ENCODE measurements at places on chromosomes 16 and 17. TPM values are rescaled to one million over a fixed set of nuclear protein-coding genes. Genes with fewer than 3 reads are reported as not detected.
A peak's percentile ranks its signal among the peaks of the same experiment; 100 is the strongest.

- peaks cover 32% of the 10 kb centered on the region for H3K4me1 ChIP-seq
- no peak overlapping the region for H3K4me3 ChIP-seq
- no peak for DNase-seq
These were observed 43.4 kb downstream of the CYTH1 start for GRCh38 chr17:78738698-78739097.

DNA sequence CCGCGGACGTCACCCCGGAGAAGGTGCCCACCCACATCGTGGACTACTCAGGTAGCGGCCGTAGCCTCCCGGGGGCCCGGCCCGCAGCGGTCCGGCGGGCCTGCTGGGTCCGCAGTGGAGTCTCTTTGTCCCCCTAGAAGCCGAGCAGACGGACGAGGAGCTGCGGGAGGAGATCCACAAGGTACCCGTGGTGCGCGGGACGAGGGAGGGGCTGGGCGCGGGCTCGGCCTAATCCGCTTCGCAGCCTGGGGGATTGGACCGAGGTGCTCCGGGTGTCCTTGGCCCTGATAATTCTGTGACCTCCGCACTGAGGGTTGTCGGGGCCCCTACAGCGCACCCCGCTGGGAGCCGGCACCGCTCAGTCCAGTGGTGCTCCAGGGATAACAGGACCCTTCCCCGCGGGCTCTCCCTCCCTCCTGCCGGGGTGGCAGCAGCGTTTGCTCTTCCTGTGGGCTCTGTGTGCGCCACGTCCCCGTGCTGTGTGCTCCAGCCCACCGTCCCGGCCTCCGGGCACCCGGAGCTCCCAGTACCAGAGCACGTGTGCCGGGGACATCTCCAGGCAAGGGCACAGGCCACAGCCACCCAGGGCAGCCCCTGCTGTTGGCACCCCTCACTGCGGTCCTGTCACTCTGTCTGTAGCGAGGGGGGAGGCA lies 713 bp downstream of the RHOT2 start:
- H3K4me1 ChIP-seq = no peaks in the 10 kb centered on the region
- H3K27me3 ChIP-seq = no peaks in the 10 kb centered on the region
- H3K27ac ChIP-seq = no peak overlapping the region
- peaks cover 51% of the 10 kb centered on the region for H3K36me3 ChIP-seq
- H3K4me3 ChIP-seq = peak overlapping the region; percentile 87

- no peak overlapping the region for H3K27ac ChIP-seq
- no peaks in the 10 kb centered on the region for H3K36me3 ChIP-seq
- no peaks in the 10 kb centered on the region for H3K4me1 ChIP-seq
- no peaks in the 10 kb centered on the region for H3K27me3 ChIP-seq
These were observed 17.6 kb downstream of the FBF1 start for GRCh38 chr17:75922963-75923874.

GRCh38 chr17:43601280-43602039 lies 55.3 kb upstream of the ETV4 start:
- no peak for DNase-seq
- no peaks in the 10 kb centered on the region for H3K4me1 ChIP-seq
- H3K36me3 ChIP-seq = no peaks in the 10 kb centered on the region
- H3K27ac ChIP-seq = no peak overlapping the region

- no peak for DNase-seq
- no peak overlapping the region for H3K4me3 ChIP-seq
- no peak overlapping the region for H3K27ac ChIP-seq
- no peaks in the 10 kb centered on the region for H3K36me3 ChIP-seq
- no peaks in the 10 kb centered on the region for H3K4me1 ChIP-seq
- H3K27me3 ChIP-seq = no peaks in the 10 kb centered on the region
These were observed 298.3 kb upstream of the XYLT1 start for GRCh38 chr16:17769065-17769464.

- DNase-seq = peak; percentile 21
- H3K4me3 ChIP-seq = no peak overlapping the region
- no peaks in the 10 kb centered on the region for H3K4me1 ChIP-seq
- no peaks in the 10 kb centered on the region for H3K27me3 ChIP-seq
- no peaks in the 10 kb centered on the region for H3K36me3 ChIP-seq
These were observed 22.9 kb upstream of the CDH13 start for GRCh38 chr16:82603784-82604411.

DNA sequence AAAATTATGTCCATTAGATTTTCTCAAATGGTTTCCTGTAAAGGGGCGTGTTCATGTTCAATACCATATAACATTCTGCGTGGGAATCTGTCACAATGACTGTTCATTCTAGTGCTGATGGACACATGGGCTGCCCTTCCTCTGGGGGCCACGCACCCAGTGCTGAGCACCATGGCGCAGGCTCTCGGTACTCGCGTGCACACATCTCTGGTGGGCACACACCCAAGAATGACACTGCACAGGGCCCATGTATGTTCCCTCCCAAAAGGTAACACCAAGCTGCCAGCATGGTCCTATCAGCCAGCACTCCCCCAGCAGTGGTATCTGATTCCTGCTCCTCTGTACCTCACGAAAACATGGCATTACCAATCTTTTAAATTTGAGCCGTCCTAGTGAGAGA lies 13.7 kb downstream of the B9D1 start:
- peaks cover 9% of the 10 kb centered on the region for H3K4me1 ChIP-seq
- peaks cover 14% of the 10 kb centered on the region for H3K36me3 ChIP-seq
- no peak overlapping the region for H3K27ac ChIP-seq
- DNase-seq = no peak
- H3K27me3 ChIP-seq = no peaks in the 10 kb centered on the region
- no peak overlapping the region for H3K4me3 ChIP-seq

DNA sequence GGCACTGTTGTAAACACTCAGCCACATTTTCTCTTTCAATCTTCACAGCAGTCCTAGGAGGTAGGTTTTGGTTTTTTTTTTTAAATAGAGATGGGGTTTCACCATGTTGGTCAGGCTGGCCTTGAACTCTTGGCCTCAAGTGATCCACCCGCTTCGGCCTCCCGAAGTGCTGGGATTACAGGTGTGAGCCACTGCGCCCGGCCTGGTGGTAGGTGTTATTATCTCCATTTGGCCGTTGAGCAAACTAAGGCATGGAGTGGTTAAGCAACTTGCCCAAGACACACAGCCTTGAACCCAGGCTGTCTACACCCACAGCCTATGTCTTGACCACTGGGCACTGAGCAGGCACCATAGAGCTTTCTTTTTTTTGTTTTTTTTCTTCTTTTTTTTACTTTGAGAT lies 8.6 kb downstream of the SGCA start:
- DNase-seq = no peak
- no peak overlapping the region for H3K27ac ChIP-seq
- peaks cover 5% of the 10 kb centered on the region for H3K27me3 ChIP-seq
- peaks cover 6% of the 10 kb centered on the region for H3K36me3 ChIP-seq

DNA sequence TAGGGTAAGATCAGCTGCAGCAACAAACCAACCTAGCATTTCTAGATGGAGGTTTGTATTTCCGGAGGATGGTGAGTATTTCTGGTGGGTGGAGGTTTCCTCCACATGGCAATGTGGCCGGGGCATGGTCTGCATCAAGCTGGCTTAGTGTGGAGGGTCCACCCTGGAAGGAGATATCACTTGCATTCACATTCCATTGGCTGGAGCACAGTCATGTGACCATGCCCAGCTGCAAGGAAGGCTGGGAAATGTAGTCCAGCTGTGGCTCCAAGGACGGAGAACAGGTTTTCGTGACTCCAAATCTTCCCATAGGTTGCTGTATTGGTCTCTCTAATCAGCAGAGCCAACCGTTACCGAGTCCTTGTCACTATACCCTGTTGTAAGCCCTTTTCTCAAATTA lies 68.7 kb downstream of the RAI1 start:
- H3K4me1 ChIP-seq = peaks cover 31% of the 10 kb centered on the region
- H3K4me3 ChIP-seq = no peak overlapping the region
- peak; percentile 29 for DNase-seq
- peaks cover 16% of the 10 kb centered on the region for H3K36me3 ChIP-seq
- H3K27ac ChIP-seq = no peak overlapping the region

GRCh38 chr17:44122816-44123355 lies 555 bp downstream of the HDAC5 start:
- peak overlapping the region; percentile 71 for H3K27ac ChIP-seq
- peaks cover 20% of the 10 kb centered on the region for H3K36me3 ChIP-seq
- H3K27me3 ChIP-seq = peaks cover 21% of the 10 kb centered on the region
- H3K4me1 ChIP-seq = no peaks in the 10 kb centered on the region
- peak; percentile 21 for DNase-seq

DNA sequence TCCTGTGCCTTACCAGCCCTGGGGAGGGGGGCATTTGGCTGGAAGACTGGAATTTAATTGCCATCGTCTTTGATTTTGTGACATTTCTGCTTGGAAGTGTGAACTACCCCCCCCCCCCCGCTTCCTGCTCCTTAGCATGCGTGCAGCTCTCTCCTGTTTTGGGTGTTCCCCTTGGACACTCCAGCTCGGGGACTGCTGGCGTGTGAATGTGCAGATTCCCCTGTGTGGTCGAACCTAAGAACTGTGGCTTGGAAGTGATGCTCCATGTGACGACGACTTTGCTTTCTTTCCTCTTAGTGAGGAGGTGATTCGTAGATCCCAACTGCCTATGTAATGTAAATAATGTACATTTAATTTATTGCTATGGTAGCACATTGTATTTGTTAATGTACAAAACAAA lies 26.1 kb downstream of the OR1D5 start:
- peaks cover 13% of the 10 kb centered on the region for H3K27me3 ChIP-seq
- H3K4me3 ChIP-seq = no peak overlapping the region
- DNase-seq = no peak
- peaks cover 12% of the 10 kb centered on the region for H3K36me3 ChIP-seq
- H3K27ac ChIP-seq = no peak overlapping the region
- H3K4me1 ChIP-seq = no peaks in the 10 kb centered on the region

GRCh38 chr17:12463102-12463501 lies 202.6 kb upstream of the MYOCD start:
- H3K27me3 ChIP-seq = no peaks in the 10 kb centered on the region
- DNase-seq = no peak
- H3K4me3 ChIP-seq = no peak overlapping the region
- no peak overlapping the region for H3K27ac ChIP-seq
- no peaks in the 10 kb centered on the region for H3K36me3 ChIP-seq
- no peaks in the 10 kb centered on the region for H3K4me1 ChIP-seq

DNA sequence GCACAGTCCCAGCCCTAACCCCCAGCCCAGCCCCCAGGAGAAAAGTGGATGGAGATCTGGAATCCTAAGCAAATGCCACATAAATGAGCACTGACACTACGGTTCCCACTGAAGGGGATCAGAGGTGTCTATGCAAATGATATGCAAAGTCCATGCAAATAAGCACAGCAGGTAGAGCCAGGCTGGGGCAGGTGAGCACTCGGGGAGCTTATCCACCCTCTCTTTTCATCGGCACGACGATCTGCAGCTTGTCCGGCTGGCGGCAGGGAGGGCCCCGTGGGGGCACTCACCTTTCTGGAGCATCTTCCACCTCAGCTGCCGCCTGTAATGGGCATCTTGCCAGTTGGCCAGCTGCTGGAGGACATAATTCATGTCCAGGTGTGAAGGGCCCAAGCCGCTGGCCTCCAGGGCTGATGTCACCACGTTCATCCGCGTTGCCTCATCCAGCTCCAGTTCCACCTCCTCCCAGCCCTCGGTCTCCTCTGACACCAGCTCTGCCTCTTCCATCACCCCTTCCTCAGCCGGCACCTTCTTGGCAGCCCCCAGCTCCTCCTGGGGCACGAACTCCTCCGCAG lies 9.9 kb downstream of the HAP1 start:
- DNase-seq = no peak
- H3K27me3 ChIP-seq = peaks cover 15% of the 10 kb centered on the region
- no peaks in the 10 kb centered on the region for H3K36me3 ChIP-seq
- no peaks in the 10 kb centered on the region for H3K4me1 ChIP-seq
- H3K4me3 ChIP-seq = no peak overlapping the region

- H3K4me1 ChIP-seq = peaks cover 45% of the 10 kb centered on the region
- H3K27me3 ChIP-seq = no peaks in the 10 kb centered on the region
- H3K27ac ChIP-seq = peak overlapping the region; percentile 16
- H3K4me3 ChIP-seq = peak overlapping the region; percentile 10
These were observed 20.7 kb upstream of the CSNK1D start for GRCh38 chr17:82294064-82294773.

- no peak for DNase-seq
- peaks cover 35% of the 10 kb centered on the region for H3K4me1 ChIP-seq
- peaks cover 7% of the 10 kb centered on the region for H3K36me3 ChIP-seq
These were observed 36.3 kb downstream of the GNA13 start for GRCh38 chr17:65020284-65020683.

GRCh38 chr17:65633146-65633881 lies 71.9 kb upstream of the AXIN2 start:
- H3K27me3 ChIP-seq = no peaks in the 10 kb centered on the region
- H3K36me3 ChIP-seq = no peaks in the 10 kb centered on the region
- peaks cover 4% of the 10 kb centered on the region for H3K4me1 ChIP-seq

Gene CWC25
- 77.8 TPM for total RNA-seq

Gene TMEM235
- not detected for total RNA-seq

Gene CTNS
- total RNA-seq = 5.1 TPM

Gene KRTAP2-1
- total RNA-seq = not detected

Gene CCL18
- total RNA-seq = not detected

All from Calu3 (cell line).